ENCODE measurements at places on chromosomes 3 and 15.

DNA sequence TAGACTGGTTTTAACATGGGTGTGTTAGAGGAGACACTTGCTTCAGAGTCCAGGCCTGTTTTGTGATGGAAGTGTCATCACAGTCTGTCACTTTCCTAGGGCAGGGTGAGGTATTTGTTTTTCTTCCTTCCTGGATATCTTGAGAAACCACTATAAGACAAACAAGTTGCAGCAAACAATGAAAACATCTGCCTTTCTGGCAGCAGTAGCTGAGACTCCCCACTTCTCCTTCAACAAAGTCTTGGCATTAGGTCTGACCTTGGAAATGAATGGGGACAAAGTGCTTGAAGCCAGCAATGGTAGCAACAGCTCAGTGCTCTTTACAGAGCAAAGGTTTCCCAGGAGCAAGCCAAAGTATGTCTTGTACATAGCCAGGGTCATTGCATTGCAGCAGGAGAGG, 64.6 kb downstream of the CD200 start:
- no peak for DNase-seq

DNA sequence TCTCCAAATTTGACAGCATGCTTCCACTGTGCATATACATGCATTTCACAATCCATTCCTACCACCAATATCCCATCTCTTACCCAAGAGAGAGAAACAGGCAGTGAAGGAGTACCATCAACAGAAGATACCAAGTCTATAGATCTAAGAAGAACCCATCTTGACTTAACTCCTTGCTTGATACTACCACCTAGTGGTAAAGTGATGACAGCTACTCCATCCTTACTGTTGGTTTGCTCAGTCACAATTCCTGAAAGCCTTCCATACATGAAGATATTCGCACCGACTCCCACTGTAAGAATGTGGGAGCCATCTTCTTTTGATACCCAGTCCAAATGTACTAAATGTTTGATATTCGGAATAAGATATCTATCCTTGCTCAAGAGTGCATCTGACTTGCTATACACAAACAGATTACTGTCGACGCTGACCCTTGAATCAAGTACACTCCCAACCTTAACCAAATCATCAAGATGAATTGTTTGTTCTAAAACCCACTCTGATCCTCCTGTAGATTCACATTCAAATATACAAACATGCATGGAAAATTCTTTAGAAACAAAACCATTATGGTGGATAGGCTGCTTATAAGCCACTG, 123.1 kb downstream of the DMXL2 start:
- peak; percentile 43 for DNase-seq

DNA sequence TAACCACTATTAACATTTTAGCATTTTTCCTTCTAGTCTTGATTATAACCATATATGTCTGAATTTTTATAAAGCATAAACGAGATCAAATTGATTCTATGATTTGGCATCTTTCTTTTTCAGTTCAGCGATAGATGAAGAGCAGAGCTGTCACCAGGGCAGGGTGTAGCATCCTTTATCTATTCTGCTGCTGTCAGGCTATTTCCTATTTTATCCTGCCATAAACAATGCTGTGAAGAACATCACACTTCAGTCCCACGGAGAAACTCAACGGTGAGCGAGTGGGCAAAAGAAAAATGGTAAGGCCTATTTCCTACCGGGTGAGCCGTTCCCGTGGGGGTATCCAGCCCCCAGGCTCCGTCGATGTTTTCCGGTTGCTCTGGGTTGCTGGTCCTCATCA, 15.5 kb downstream of the TMEM40 start:
- DNase-seq, result no peak

DNA sequence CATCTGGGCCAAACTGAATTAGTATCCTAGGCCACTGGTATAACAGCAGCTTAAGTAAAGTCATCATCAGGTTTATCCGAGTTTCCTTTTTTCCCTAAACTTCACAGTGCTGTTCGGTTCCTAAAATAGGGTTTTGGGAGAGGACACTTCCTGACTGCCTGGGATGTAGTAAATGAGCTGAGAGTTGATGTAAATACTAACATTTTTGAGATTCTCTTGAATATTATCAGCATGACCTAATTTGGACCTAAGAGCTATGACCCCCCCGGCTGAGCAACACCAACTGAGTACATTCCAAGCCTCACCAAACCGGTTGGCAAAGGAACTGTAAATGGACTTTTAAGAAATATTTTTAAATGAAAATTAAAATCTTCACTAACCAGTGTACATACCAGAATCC, 78.8 kb downstream of the IL5RA start:
- DNase-seq, result no peak

- DNase-seq, result no peak
Observed at GRCh38 chr3:123813876-123814275, 70.3 kb downstream of the MYLK start.

DNA sequence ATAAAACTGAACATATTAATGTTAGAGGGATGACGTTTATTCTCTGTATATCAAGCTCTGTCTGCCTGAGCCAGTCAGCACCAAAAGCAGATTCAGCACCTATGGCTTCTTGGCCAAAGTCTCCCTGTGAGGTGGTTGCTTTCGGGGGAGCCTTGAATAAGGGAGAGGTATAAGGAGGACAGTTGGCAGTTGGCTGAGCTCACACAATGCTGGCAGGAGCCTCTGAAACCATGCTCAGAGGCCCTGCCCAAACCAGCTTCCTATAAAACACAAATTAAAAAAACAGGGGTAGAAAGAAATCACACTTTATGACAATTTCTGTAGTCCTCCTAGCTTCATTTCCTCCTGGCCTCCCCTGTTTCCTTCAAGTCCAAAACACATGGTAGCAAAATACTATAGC, 18.8 kb downstream of the ARHGEF3 start:
- no peak for DNase-seq

- DNase-seq, result no peak
Observed at GRCh38 chr15:79099692-79100091, 9.1 kb upstream of the RASGRF1 start.

DNA sequence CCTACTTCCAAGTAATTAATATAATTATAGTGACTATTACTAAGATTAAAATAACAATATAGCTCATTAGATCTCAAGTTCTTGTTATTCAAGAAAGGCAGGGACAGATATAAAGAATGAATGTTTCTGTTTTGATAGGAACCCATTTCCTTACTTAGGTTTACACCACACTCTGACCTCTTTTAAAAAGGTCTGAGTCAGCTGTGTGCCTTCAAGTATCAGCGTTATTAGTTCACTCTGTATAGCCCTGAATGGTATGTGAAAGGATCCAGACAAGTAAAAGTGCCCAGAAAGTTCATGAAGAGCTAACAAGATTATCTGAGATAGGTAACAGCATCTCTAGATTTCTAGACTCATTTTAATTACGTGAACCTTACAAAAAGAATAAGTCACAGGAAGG, 28.9 kb downstream of the PDCD10 start:
- DNase-seq, result no peak

- DNase-seq, result no peak
Observed at GRCh38 chr3:98775459-98776139, 12.5 kb downstream of the ST3GAL6 start.

- DNase-seq, result no peak
Observed at GRCh38 chr3:63934041-63934866, 22.1 kb upstream of the SCAANT1 start.

- no peak for DNase-seq
Observed at GRCh38 chr3:98518816-98519215, 3.9 kb downstream of the CLDND1 start.

DNA sequence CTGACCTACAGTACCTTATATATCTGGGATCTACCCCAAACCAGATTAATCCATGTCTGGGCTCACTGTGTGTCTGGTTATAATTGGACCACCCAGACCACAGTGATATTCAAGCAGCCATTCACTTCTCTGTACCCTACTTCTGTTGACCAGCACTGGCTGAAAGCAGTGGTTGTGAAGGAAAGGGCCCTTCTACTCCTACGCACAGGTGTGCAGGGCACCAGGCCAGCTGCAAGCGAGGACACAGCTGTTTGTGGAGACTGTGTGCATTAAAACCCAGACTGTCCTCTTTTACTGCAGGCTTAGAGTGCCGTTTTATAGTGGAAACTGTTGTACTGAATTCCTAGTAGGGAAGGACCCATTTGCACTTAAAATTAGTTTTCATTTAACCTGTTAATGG, 29.5 kb downstream of the CTDSPL start:
- no peak for DNase-seq

DNA sequence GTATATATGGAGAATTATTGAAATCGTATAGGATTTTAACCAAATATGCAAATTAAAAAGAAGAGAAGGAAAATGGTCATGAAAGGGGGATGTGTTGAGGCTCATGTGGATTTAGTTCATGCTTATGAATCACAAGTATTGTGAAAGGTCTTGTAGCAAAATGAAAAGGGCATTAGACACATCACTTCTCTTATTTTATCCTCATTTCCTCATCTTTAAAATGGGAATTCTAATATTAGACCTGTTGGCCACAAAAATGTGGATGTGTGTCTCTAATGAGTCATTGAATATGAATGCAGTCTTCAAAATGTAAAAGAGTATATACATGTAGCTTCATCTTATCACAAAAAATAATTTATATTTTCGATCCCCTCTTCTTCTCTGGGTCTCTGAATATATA, 14.9 kb upstream of the ALCAM start:
- no peak for DNase-seq

GRCh38 chr15:64808785-64809453, 16.5 kb downstream of the PIF1 start:
- DNase-seq, result no peak

DNA sequence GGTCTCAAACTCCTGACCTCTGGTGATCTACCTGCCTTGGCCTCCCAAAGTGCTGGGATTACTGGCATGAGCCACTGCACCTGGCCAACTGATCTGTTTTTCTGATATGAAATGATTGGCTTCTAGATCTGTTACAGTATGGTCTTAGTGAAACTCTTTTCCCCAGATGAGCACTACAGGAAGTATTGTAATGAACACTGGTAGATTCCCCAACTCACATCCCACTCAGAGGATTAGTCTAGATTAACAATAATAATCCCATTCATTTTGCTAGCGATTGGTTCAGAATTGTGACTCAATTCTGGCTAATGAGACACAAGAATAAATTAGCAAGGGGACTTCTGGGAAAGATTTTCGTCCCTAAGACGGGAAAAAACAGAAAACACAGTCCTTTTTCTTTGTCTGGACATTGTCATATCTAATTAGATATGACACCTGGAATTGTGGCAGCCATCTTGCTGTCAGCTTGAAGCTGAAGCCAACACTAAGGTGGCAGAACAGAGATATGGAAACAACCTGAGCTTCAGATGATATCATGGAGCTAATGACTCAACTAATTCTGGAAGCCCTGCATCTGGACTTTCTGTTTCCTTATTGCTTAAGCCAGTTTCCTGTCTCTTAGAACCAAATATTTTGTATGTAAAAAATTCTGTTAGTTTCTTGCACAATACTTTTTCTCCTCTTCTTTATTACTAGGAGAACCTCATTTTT, 17.4 kb upstream of the NPTN start:
- no peak for DNase-seq

DNA sequence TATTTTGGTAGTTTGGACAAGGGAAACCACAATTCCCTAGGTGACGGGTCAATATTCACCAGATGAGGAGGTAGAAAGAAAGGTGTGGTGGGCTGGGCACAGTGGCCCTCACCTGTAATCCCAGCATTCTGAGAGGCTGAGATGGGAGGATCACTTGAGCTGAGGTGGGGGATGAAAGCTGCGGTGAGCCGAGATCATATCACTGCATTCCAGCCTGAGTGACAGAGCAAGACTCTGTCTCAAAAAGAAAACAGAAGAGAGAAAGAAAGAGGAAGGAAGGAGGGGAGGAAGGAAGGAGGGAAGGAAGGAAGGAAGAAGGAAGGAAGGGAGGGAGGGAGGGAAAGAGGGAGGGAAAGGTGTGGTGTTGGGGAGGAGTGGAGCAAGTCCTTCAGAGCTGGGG, 56.1 kb upstream of the RNF7 start:
- no peak for DNase-seq

- no peak for DNase-seq
Observed at GRCh38 chr3:24853685-24854490, 359.2 kb upstream of the THRB start.

- no peak for DNase-seq
Observed at GRCh38 chr3:4394048-4394447, 73.0 kb downstream of the SUMF1 start.

GRCh38 chr3:152219216-152219615, 49.5 kb upstream of the MBNL1 start:
- no peak for DNase-seq

- no peak for DNase-seq
Observed at GRCh38 chr3:107870096-107870495, 220.7 kb downstream of the CD47 start.

GRCh38 chr3:78900880-78901279, 866.9 kb downstream of the ROBO1 start:
- no peak for DNase-seq

- no peak for DNase-seq
Observed at GRCh38 chr3:144028798-144029411, 57.3 kb downstream of the DIPK2A start.

DNA sequence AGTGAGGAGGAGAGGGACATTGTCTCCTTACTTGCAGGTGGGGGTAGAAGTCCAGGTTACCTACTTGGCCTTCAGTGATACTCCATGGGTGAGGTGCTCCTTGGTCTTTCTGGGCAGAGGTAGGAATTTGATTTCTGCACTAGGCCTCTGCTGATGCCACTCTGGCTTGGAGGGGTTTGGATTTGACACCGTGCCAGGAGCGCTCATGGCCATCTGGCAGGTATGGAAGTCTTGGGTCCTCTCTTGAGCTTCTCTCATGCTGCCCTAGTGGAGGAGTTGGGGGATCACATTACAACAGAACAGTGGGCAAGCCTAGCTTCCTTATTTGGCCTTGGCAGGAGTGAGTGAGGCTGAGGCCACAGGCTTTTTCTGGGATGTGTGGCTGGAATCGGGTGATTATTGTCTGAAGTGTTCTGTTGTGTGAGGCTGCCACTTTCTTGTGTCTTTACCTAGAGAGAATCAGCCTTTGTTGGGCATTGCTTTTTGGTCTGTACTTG, 525.0 kb downstream of the GABRG3 start:
- no peak for DNase-seq

- DNase-seq, result no peak
Observed at GRCh38 chr15:65092911-65093792, 16.6 kb downstream of the KBTBD13 start.

- DNase-seq, result peak; percentile 66
Observed at GRCh38 chr3:111967651-111968274, 11.1 kb upstream of the ABHD10 start.

DNA sequence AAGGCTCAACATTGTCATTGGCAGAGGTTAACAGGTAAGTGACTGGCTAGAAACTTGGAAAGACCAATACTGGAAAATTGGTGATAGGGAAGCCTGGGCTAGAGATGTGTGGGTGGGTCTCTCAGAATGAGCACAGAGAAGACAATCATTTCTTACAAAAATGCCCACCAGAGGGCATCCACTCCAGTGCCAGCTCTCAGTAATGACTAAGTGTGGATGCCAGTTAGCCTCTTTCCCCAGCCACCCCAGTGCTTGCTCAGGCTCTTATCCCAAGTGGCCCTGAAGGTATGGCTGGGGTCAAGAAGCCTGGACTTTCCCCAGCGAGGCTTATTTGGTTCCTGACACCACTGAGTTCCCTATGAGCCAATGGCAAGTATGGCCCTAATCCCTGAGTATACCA, 115.9 kb upstream of the ST8SIA2 start:
- no peak for DNase-seq

Measured in HepG2 (cell line).